ENCODE measurements at places on chromosomes 7 and 10.

GRCh38 chr10:124722798-124723783 is 21.1 kb downstream of the FAM53B start:
- H3K4me3 ChIP-seq = no peak overlapping the region
- H3K27ac ChIP-seq = peak overlapping the region; percentile 57
- H3K4me1 ChIP-seq = peaks cover 16% of the 10 kb centered on the region
- H3K36me3 ChIP-seq = no peaks in the 10 kb centered on the region
- DNase-seq = peak; percentile 73
- no peaks in the 10 kb centered on the region for H3K27me3 ChIP-seq

DNA sequence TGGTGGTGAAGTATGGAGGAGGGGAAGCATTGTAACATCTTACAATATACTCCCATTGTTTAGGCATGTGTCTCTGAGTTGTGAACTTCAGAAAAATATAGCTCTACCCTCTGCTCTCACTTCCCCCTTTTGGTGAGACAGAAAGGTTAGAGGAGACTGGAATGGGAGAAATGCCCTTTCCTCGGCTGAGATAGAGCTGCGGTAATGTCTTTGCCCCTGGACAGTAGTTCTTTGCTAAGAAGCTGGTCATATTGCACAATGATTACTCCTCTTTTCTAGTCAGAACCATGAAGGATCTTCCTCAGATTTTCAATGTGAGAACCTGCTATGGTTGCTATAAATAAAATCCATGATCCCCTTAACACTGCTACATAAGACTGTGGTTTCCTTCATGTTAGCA is 171.0 kb downstream of the SEM1 start:
- H3K36me3 ChIP-seq = no peaks in the 10 kb centered on the region
- H3K4me1 ChIP-seq = no peaks in the 10 kb centered on the region
- DNase-seq = no peak
- no peak overlapping the region for H3K4me3 ChIP-seq
- 0 out of 2 replicates have a peak, but pooled peaks cover 5% of the 10 kb centered on the region for H3K27me3 ChIP-seq

DNA sequence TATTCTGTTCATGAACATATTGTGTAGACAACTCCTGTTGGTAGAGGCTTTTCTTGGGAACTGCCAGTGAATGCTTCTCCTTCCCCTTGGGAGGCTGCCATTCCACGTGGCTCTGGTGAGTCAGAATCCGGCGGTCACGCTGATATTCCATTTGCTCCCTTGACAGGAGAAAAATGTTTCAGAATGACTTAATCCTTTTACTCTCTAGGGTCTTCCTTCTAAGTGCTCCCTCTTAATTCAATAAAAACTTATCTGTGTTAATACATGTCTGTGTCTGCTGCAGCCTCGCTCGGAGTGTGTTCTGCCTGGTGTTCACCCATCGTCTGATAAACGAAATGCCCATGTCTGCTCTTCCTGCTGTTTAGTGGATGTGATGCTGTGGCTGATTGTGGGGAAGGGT is 278.6 kb downstream of the ARHGAP12 start:
- no peaks in the 10 kb centered on the region for H3K36me3 ChIP-seq
- H3K4me3 ChIP-seq = peak overlapping the region; percentile 64
- peak; percentile 95 for DNase-seq
- H3K27me3 ChIP-seq = no peaks in the 10 kb centered on the region
- peak overlapping the region; percentile 78 for H3K27ac ChIP-seq
- H3K4me1 ChIP-seq = peaks cover 24% of the 10 kb centered on the region

DNA sequence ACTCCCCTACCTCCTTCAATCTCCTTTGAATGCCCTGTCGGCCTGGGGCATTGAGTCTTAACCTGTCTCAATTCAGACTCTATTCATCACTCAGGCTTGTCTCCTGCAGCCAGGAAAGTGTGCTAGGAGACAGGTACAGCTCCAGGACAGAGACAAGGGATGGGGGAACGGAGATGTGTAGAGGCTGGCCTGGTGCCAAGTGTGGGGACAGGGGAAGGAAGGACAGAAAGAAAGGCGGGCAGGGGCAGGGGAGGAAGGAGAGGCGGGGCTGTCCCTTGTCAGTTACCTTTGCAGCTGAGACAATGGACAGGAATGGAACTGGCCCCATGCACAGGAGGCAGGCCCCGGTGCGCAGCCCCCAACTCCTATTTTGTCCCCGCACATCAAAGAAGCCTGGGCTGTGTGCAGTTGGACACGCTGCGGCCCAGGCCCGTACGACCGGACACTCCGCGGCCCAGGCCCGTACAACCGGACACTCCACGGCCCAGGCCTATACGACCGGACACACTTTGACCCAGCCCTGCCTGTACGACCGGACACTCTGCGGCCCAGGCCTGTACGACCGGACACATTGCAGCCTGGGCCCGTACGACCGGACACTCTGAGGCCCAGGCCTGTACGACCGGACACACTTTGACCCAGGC is 36.9 kb downstream of the CHST15 start:
- H3K4me1 ChIP-seq = no peaks in the 10 kb centered on the region
- H3K36me3 ChIP-seq = no peaks in the 10 kb centered on the region
- no peak overlapping the region for H3K4me3 ChIP-seq
- DNase-seq = no peak

- no peak within 1 kb of the TSS for H3K27ac ChIP-seq
- no peaks in the 10 kb centered on the region for H3K36me3 ChIP-seq
- peak within 1 kb of the TSS; percentile 60 for H3K4me3 ChIP-seq
- peaks cover 4% of the 10 kb centered on the region for H3K27me3 ChIP-seq
- no peaks in the 10 kb centered on the region for H3K4me1 ChIP-seq
These were observed at the start of gene ADAP1 for GRCh38 chr7:954330-955238. Gene ADAP1 (minus strand): TSS chr7:954680. CDS start chr7:954477, 203 bp downstream.

DNA sequence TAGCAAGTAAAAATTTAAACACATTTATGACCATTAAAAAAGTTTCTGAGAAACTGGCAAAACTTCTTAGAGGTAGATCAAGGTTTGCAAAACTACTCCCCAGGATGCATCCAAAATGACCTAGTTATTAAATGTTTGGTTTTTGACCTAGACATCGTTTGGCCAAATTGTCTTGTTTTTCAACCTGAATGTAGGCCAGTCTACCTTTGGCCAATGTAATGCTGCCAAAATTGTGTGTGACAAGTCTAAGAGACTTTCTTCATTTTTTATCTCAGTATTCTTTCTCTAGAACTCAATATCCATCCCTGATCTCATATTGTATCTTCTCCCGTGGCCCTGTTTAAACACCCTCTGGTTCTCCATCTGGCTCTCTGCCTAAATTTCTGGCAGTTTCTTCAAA is 202.0 kb downstream of the CXCL12 start:
- H3K27ac ChIP-seq = no peak overlapping the region
- H3K4me3 ChIP-seq = no peak overlapping the region
- H3K36me3 ChIP-seq = no peaks in the 10 kb centered on the region
- peaks cover 44% of the 10 kb centered on the region for H3K4me1 ChIP-seq
- no peak for DNase-seq
